ENCODE measurements at places on chromosomes 3 and 15. TPM values are rescaled to one million over a fixed set of nuclear protein-coding genes. Genes with fewer than 3 reads are reported as not detected.

GRCh38 chr15:93028632-93029213, 60.3 kb downstream of the RGMA start:
- DNase-seq, result peak; percentile 94

- no peak for DNase-seq
Measured at GRCh38 chr3:138434875-138435772, 708 bp downstream of the ESYT3 start.

- DNase-seq, result no peak
Measured at GRCh38 chr3:51679777-51680176, 8.7 kb downstream of the TEX264 start.

DNA sequence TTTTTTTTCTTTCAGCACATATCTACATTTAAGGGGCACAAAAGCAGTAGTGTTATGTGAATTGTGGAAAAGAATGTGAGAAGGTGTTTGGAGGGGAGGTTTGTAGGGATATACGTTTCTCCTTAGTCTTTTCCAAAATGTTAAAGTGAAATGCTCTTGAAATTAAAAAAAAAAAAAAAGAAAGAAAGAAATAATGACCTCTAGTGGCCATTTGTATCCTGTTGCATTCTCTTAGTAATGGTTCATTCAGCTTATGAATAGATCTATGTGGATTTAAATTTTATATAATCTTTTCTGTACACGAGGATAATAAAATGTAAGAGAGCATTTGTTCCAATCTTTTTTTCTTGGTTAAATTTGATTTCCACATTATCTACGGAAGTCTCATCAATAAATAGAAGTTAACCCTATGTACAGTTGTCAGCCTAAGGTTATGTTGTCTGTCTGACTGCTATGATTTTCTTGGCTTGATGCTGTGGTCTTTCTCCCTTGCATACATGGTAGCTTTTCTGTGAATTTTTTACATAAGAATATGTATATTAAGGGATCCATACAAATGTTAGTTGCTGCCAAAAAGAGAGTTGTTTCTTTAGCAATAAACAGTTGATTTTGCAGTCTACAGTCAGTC, 1.7 kb downstream of the P2RY13 start:
- DNase-seq, result peak; percentile 54

- no peak for DNase-seq
Measured at GRCh38 chr3:32500231-32500630, 2.4 kb downstream of the CMTM6 start.

GRCh38 chr3:194458131-194458530, 28.7 kb downstream of the ATP13A3 start:
- no peak for DNase-seq

GRCh38 chr3:48410205-48411040, 19.5 kb downstream of the PLXNB1 start:
- no peak for DNase-seq

DNA sequence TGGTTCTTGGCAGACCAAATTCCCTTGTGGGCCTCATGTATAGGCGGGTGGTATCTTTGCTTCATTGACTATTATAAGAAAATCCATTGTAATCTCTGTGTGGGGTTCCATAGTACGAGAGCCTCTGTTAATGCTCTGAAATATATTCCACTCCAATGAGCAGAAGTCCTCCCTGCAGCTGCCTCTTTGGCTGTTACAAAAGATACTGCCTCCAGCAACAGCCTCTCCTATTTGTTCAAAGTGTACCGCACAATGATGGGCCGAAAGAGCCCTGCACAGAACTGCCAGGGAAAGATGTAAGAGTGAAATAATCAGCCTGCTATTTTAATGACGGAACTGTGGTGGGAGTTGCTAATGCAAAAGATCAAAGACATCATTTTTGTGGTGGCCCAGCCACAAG, 48.9 kb downstream of the GRK7 start:
- no peak for DNase-seq

DNA sequence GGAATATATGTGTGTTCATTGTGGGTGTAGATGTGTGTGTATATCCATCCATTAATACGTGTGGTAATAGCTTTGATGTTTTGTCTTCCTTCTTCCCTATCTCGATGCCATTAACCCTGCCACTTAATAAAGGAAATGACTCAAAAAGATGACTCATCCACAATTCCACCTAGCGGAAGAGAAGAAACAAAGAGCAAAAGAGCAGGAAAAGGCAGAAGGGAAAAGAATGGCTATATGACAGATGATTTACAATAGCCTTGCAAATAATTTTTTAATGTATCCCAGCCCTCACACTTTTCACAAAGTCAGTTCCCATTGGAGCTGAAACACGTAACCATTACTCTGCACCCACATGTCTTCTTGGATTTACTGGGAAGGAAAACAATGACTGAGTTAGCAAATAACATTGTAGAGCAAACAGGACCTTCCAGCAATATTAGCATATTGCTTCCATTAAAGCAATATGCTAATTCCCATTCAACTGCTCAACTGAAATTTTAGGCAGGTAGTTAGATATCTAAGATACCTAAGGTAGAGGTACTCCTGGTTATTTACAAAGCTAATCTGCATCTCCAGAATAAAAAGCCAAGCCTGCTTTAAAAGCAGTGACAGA, 197.2 kb downstream of the KCNAB1 start:
- DNase-seq, result peak; percentile 89

DNA sequence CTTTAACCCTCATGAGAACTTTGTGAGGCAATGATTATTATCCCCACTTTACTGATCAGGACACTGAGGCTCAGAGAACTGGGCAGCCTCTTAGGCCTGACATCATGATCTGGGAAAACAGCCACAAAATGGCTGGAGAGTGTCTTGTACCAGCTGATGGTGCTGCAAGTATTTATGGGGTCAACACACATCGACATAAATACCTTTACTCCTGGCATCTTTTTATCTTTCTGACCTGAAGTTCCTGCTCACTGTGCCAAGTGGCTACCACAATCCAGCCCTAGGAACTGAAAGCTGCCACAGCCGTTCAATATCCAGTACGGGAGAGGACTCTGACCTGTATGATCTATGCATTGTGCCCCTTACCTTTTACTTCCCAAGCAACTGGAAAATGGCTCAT, 29.2 kb upstream of the MUC13 start:
- no peak for DNase-seq

DNA sequence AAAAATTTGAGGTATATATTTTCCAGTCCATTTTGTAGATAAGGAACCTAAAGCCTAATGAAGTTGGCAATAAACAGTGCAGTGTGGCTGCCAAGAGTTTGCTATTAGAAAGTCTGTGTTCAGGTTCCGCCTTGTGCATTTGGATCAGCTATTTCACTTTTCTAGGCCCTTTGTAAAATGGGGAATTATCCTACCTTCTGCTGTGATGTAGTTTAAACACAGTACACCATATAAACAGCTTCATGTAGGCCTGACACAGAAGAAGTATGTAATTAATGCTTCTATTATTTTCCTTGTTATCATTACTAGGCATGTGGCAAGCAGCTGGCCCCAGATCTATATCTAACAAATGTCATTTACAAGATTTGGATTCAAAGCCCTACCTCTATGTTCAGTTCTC, 456.3 kb downstream of the GABRG3 start:
- DNase-seq, result no peak

DNA sequence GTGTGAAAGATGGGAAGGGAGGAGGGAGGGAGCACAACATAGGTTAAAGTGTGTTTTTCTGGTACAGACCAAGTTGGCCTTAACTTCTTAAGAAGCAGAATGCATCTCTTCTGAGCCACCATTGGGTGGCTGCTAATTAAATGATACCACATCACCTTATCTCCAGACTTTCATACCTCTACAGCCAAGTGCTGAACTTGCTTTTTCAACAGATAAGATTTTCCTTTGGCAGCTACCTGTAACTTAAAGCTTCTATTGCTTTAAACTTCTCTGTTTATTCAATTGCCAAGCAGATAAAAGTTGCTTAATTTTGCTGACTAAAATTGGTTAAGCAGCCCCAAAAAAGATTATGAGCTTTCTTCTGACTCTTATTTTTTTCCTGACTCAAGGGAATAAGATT, 292.4 kb upstream of the SGO1 start:
- DNase-seq, result no peak

DNA sequence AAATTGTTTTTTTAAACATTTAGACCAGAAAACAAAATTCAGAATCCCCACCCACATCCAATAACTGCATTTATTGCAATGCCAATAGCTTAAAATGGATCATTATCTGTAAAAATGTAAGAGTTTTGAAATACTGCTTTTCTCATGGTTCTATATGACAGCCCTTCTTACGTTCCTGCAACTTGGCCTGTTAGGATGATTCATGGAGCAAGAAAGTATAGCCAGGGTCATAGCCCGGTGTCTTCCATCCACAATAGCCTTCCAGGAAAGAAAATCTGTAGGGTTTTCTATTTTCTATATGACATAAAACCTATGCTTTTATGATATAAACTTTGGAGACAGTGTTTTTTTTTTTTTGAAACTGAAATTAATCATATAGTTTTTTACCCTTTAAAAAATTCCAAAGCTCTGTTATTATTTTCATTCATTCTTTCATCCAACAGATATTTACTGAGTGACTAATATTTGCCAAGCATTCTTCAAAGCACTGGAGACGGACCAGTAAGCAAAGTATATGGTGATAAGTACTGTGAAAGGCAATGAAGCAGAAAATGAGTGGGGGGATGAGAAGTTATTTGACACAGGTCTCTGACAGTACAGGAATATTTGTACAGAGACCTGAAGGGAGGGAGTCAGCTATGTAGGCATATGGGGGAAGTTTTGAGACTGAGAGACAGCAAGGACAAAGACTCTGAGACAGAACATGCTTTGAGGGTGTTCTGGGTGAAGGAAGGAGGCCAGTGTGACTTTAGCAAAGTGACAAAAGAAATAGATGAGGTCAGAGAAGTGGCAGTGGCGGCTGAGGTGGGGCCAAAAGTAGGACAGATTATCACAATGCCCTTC, 29.0 kb upstream of the SLC2A2 start:
- peak; percentile 76 for DNase-seq

DNA sequence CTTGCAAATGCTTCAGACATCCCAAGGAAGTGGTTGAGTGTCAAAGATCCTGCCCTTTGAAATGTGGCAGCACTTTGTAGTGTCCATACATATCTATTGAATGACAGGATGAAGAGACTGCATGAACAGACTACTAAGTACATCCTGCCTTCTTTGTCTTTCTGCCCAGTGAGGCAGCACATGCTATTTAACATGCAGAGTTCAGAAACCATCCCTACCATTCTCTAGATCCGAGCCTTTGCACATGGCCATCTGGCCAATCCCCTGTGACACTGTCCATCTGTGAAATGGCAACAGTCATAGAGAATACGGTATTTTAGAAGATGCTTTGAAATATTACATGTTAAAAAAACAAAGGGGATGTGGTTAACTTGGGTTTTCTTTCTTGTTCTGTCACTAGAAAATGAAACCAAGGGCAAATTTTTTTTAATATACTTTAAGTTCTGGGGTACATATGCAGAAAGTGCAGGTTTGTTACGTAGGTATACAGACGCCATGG, 519.6 kb downstream of the NTRK3 start:
- no peak for DNase-seq

- no peak for DNase-seq
Measured at GRCh38 chr15:24659622-24660021, 16.0 kb upstream of the NPAP1 start.

GRCh38 chr3:161644891-161645635, 148.5 kb downstream of the OTOL1 start:
- DNase-seq, result no peak

- no peak for DNase-seq
Measured at GRCh38 chr3:143226678-143227291, 107.2 kb downstream of the CHST2 start.

DNA sequence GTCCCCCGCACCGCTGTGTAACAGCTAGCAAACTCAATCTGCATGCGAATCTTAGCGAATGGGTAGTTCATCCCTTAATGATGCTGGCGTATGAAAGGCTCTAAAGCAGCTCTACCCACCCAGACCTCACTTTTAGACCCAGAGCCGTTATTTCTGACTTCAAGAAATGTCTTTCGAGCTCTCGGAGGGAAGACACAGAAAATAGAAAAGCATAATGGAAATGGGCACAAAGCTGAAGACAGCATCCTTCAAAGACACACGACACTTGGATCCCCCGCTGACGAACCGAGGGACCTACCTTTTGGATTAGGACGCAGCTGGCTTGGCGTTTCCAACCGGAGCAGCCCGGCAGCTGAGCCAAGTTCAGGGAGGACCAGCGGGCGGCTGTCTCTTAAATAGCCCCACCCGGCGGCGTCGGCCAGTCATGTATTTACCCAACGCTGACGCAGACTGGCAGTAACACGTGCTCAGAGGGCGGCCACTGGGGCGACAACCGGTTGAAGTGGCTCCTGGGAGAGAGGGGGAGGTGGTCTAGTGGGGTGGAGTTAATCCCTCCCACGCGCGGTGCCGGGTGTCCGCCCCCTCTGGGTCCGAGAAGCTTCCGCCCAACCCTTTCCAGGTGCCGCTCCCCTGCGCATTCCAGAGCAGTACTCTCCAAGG, 1.5 kb downstream of the CCK start:
- DNase-seq, result peak; percentile 60

DNA sequence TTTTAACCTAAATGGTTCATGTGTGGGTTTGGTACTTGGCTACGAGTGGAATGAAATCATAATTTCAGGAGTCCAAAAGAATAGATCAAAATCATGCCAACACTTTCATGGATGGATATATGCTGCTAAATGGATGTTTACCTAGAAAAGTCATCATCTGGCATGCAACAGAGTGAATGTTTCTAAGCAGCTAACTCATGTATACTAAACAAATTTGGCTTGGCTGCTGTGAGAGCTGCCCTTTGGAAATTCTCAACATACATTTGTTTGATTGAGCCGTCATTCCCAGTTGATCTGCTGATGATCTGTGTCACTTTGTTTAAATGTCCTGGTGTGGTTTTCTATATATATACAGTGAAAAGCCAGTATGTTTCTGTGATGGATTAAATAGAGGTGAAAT, 263.3 kb downstream of the MECOM start:
- DNase-seq, result no peak

GRCh38 chr15:77860071-77860691, 217.3 kb downstream of the TBC1D2B start:
- no peak for DNase-seq

GRCh38 chr3:157861076-157861765, 245.0 kb downstream of the SHOX2 start:
- DNase-seq, result no peak

DNA sequence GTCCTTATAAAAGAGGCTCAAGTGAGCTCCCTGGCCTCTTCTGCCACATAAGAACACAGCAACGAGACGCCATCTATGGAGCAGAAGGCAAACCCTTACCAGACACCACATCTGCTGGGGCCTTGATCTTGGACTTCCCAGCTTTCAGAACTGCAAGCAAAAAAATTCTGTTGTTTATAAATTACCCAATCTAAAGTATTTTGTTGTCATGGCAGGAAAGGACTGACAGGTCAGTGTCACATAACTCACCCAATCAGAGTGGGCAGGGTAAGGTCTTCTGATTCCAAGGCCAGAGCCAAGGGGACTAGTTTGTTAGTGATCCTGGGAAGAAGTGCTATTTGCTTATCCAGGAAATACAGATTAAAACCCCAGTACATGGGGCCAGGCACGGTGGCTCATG, 98.9 kb downstream of the HMG20A start:
- DNase-seq, result no peak

GRCh38 chr3:46272028-46272451, 29.8 kb downstream of the CCR3 start:
- DNase-seq, result peak; percentile 68

The BFSP2 gene
- total RNA-seq, result not detected

The IL17RB gene
- total RNA-seq, result not detected

The EFCAB12 gene
- total RNA-seq, result not detected

The CCR4 gene
- not detected for total RNA-seq

The C3orf22 gene
- total RNA-seq, result not detected

The GABRB3 gene
- 1.4 TPM for total RNA-seq

The EIF4A2 gene
- 357 TPM for total RNA-seq

The LMAN1L gene
- under 0.01 TPM for total RNA-seq

The NOX5 gene
- total RNA-seq, result not detected

The NPAP1 gene
- not detected for total RNA-seq

The B3GALNT1 gene
- 7.4 TPM for total RNA-seq

The PPP4R2 gene
- total RNA-seq, result 117 TPM

The CEMIP gene
- 2.9 TPM for total RNA-seq

The KPNA1 gene
- total RNA-seq, result 28.4 TPM

Data from bronchial epithelial cell (primary cell).